Dermis microvascular lymphatic vessel endothelial cell (primary cell): ENCODE measurements at places on chromosomes 6 and 20. TPM values are rescaled to one million over a fixed set of nuclear protein-coding genes. Genes with fewer than 3 reads are reported as not detected.

GRCh38 chr6:38671885-38672467 lies 31.0 kb downstream of the GLO1 start:
- DNase-seq, result peak; percentile 66

The PGC gene
- total RNA-seq, result not detected in 2 replicates

The SLC17A2 gene
- total RNA-seq, result not detected in 2 replicates

GRCh38 chr20:62601172-62601571 lies 41.1 kb upstream of the SLCO4A1 start:
- DNase-seq, result no peak

The HM13 gene
- total RNA-seq, result 31.1 and 56.0 TPM in 2 replicates

GRCh38 chr20:44540834-44541233 lies 19.0 kb upstream of the SERINC3 start:
- peak; percentile 52 for DNase-seq

The DAAM2 gene
- 0.13 and 0.25 TPM in 2 replicates for total RNA-seq

DNA sequence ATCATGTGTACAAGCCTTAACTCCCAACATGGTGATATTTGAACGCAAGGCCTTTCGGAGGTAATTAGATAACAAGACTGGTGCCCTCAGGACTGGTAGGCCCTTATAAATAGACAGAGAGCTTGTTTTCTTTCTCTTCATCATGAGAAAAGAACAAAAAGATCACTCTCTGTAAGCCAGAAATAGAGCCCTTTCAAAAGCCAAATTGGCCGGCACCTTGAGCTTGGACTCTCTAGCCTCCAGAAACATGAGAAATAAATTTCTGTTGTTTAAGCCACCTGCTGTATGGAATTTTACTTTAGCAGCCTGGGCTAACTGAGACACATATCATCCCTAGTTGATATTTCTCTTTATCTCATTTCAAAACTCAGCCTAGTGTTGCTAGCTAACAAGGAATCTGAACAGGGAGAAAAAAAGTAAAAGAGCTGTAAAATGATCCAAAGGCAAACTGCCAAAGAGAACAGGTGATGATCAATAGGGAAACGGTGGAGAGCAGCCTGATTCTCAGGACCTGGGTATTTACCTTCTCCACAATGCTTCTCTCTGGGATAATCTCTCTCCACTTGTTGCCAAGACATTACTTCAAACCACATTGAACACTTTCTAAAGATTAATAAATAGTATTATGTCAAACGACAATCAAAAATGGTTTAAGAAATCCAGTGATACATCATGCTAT lies 6.1 kb downstream of the COL21A1 start:
- DNase-seq, result no peak

The GRM4 gene
- total RNA-seq, result under 0.01 TPM in 1 of 2 replicates, not detected in the other

DNA sequence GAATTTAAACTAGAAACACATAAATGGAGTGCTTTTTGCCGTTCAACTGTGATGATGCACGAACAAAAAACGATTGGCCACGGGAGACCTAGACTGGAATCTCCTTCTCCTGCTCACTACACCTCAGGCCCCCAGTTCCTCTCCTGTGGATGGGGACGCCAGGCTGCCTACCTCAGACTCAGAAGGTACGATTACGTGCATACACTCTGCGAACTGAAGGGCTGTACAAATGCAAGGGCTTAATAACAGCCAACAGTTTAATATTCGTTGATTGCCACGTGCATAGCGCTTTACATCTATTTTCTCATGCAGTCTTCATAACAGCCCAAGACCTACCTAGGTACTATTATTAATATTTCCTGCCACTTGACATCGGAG lies 495 bp upstream of the ARMC2 start:
- no peak for DNase-seq

GRCh38 chr6:159979136-159979874 lies 10.4 kb downstream of the IGF2R start:
- peak; percentile 66 for DNase-seq

The C4B gene
- total RNA-seq, result 0.38 and 0.77 TPM in 2 replicates

DNA sequence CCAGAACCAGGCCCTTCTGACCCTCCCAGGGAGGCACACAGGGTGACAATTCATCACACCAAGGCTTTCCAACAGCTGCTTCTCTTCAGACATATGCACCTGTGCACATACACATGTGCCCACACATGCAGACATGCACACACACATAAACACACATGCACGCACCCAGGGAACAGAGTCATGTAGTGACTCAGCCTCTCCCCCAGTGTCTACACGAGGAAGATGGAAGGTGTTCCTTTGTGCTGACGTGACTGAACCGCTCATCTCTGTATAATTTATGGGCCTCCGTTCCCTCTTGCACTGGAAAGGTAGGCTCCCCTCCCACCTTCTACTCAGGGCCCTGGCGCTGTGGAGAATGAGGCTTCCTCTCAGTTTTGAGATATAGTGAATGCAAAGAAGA lies 23.8 kb upstream of the PLEKHG1 start:
- DNase-seq, result no peak

The RNF144B gene
- total RNA-seq, result 12.0 and 13.9 TPM in 2 replicates
